ENCODE measurements at places on chromosomes 7 and 10. TPM values are rescaled to one million over a fixed set of nuclear protein-coding genes. Genes with fewer than 3 reads are reported as not detected.

The MICALL2 gene
- 1.5 TPM for total RNA-seq

The OR9A2 gene
- not detected for total RNA-seq

The VTI1A gene
- 37.3 TPM for total RNA-seq

The OPN4 gene
- total RNA-seq = not detected

DNA sequence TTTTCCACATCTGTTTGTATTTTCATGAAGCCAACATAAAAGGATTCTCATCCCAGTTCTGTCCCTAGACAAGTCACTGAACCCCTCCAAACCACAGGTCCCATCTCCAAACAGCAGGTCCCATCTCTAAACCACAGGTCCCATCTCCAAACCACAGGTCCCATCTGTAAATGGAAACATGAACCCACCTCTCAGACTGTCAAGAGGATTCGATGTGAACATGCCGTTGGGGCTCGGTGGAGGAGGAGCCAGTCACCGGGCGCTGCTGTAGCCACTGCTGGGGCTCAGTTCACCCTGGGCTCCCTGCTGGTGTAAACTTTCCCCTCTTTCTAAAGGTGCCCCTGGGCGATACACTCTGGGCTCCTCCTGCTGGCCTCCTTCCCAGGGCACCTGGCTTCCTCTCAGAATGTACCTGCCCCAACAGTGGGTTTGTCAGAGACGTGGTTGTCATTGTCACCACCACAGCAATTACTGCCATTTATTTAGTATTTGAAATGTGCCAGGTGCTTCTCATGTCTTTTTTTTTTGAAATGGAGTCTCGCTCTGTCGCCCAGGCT is 13.0 kb downstream of the LHPP start:
- H3K27me3 ChIP-seq = no peaks in the 10 kb centered on the region
- no peaks in the 10 kb centered on the region for H3K36me3 ChIP-seq
- H3K4me3 ChIP-seq = no peak overlapping the region
- DNase-seq = no peak

GRCh38 chr10:62554632-62555199 is 180.5 kb downstream of the ZNF365 start:
- H3K4me1 ChIP-seq = no peaks in the 10 kb centered on the region
- DNase-seq = no peak
- no peak overlapping the region for H3K27ac ChIP-seq
- H3K36me3 ChIP-seq = no peaks in the 10 kb centered on the region

- H3K36me3 ChIP-seq = no peaks in the 10 kb centered on the region
- no peak for DNase-seq
- peaks cover 14% of the 10 kb centered on the region for H3K27me3 ChIP-seq
- no peak overlapping the region for H3K27ac ChIP-seq
- no peak overlapping the region for H3K4me3 ChIP-seq
- H3K4me1 ChIP-seq = no peaks in the 10 kb centered on the region
These were observed 75.5 kb upstream of the CAPZA2 start for GRCh38 chr7:116786791-116787443.

- H3K36me3 ChIP-seq = no peaks in the 10 kb centered on the region
- H3K27ac ChIP-seq = no peak overlapping the region
- no peak overlapping the region for H3K4me3 ChIP-seq
- H3K4me1 ChIP-seq = no peaks in the 10 kb centered on the region
- H3K27me3 ChIP-seq = peaks cover 16% of the 10 kb centered on the region
These were observed 142.3 kb upstream of the NRP1 start for GRCh38 chr10:33476757-33477273.

GRCh38 chr10:96988426-96988825 is 156.3 kb downstream of the LCOR start:
- DNase-seq = no peak
- H3K27ac ChIP-seq = no peak overlapping the region
- H3K36me3 ChIP-seq = no peaks in the 10 kb centered on the region
- H3K4me3 ChIP-seq = no peak overlapping the region

DNA sequence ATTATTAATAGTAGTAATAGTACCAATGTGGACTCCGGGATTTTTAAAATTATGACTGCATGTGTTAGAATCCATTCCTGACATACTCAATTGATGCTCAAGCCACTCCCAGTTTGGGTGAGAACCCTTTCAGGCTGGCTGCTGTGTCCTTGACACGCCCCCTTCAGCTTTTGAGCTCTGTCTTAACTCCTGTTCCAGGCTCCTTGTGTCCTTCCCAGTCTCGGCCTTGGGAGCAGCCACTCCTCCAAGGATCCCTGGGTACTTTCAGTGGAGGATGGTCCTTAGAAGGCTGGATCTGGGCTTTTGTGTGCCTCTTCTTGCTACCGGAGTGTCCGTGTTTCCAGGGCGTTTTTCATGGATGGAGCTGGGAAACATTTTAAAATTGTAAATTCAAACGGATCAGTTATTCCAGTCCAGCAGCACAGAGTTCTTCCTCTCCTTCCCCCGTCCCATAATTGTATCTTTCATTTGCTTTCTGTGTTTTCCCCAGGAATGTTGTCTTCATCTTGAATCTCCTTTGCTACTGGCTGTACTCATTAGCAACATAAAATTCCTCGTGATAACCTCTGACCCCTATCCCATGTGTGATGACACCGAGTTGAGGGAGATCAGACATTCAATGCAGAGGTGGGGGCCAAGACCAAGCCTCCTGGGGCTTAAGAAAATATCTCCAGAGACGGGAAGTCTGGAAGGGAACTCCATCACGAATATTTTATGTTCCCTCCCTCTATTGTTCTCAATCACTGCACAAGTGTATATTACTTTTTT is 40.0 kb upstream of the PFKFB3 start:
- peaks cover 48% of the 10 kb centered on the region for H3K4me1 ChIP-seq
- H3K27me3 ChIP-seq = no peaks in the 10 kb centered on the region
- DNase-seq = no peak
- peak overlapping the region; percentile 64 for H3K27ac ChIP-seq

GRCh38 chr7:144629011-144629410 is 206.8 kb downstream of the TPK1 start:
- no peak overlapping the region for H3K27ac ChIP-seq
- no peak overlapping the region for H3K4me3 ChIP-seq
- DNase-seq = no peak
- H3K27me3 ChIP-seq = no peaks in the 10 kb centered on the region

DNA sequence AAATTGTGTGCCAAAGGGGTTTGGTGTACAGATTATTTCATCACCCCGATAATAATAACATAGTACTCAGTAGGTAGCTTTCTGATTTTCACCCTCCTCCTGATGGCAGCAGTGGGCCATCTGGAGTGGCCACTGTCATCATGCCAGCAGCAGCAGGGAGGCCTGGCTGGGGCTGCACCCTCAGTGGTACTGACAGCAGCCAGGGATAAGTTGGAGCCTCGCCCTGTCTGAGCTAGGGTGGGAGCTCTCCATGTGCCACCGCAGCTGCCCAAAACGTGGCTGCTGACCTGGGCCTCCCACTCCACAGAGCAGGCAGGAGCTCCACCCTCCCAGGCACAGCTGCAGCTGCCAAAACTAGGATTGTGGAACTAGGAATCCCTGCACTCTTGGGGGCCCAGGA is 700.8 kb upstream of the KCND2 start:
- no peak overlapping the region for H3K27ac ChIP-seq
- H3K27me3 ChIP-seq = no peaks in the 10 kb centered on the region
- H3K4me3 ChIP-seq = no peak overlapping the region
- no peaks in the 10 kb centered on the region for H3K4me1 ChIP-seq
- no peak for DNase-seq
- no peaks in the 10 kb centered on the region for H3K36me3 ChIP-seq

GRCh38 chr10:77392851-77393250 is 244.8 kb downstream of the KCNMA1 start:
- H3K27ac ChIP-seq = no peak overlapping the region
- DNase-seq = no peak
- no peaks in the 10 kb centered on the region for H3K36me3 ChIP-seq

GRCh38 chr10:14478604-14479003 is 147.9 kb upstream of the FRMD4A start:
- H3K4me3 ChIP-seq = no peak overlapping the region
- no peak overlapping the region for H3K27ac ChIP-seq
- peaks cover 35% of the 10 kb centered on the region for H3K27me3 ChIP-seq
- no peak for DNase-seq
- no peaks in the 10 kb centered on the region for H3K4me1 ChIP-seq

GRCh38 chr10:69065406-69066361 is 22.2 kb upstream of the SRGN start:
- no peaks in the 10 kb centered on the region for H3K27me3 ChIP-seq
- H3K4me1 ChIP-seq = peaks cover 45% of the 10 kb centered on the region
- H3K4me3 ChIP-seq = no peak overlapping the region
- H3K36me3 ChIP-seq = peaks cover 3% of the 10 kb centered on the region

Measured in activated CD4-positive, alpha-beta memory T cell treated with anti-CD3 and anti-CD28 coated beads, Interleukin-2, amount 10 ng/mL, durations not matched to agents 7 days and 5 days (primary cell).